ENCODE measurements at places on chromosomes 1 and 21.

- no peak for DNase-seq
Measured at GRCh38 chr1:229119161-229119560, 151.8 kb upstream of the RAB4A start.

- no peak for DNase-seq
Measured at GRCh38 chr21:41731081-41731480, 35.8 kb downstream of the RIPK4 start.

GRCh38 chr1:212605441-212606394, 2.8 kb upstream of the ATF3 start:
- DNase-seq = no peak

- DNase-seq = no peak
Measured at GRCh38 chr1:156233426-156234127, 8.4 kb upstream of the BGLAP start.

All from GM12892 (cell line).